Esophagus muscularis mucosa (tissue), 4 donors: ENCODE measurements at places on chromosomes 4 and X. TPM values are rescaled to one million over a fixed set of nuclear protein-coding genes. Genes with fewer than 3 reads are reported as not detected.
A peak's percentile ranks its signal among the peaks of the same experiment; 100 is the strongest.

DNA sequence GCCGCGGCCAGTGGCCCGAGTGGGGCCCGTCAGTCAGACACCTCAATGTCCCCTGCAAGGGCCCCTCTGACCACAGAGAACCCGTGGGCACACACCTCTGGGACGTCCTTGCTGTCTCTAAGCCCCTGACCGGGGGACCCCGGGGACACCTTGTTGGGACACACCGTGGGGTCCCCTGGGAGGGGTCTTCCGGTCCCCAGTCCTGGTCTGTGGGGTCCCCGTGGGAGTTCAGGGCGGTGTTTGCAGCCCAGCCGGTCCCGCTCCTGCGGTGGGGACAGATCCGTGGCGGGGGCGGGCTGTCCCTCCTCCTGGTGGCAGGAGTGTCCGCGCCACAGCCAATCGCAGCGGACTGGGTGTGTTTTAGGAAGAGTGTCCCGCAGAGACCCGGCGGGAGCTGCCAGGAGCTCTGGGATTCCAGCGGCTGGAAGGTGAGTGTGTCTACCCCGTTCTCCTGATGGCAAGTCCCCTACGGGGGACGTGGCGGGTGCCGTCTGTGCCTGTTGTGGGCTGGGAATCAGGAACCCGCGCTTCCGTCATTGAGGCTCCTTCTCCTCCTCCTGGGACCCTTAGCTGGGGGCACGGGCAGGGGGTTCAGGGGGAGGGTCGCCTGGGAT, 5.1 kb upstream of the PLCXD1 start:
- peak; percentile 93 for DNase-seq

DNA sequence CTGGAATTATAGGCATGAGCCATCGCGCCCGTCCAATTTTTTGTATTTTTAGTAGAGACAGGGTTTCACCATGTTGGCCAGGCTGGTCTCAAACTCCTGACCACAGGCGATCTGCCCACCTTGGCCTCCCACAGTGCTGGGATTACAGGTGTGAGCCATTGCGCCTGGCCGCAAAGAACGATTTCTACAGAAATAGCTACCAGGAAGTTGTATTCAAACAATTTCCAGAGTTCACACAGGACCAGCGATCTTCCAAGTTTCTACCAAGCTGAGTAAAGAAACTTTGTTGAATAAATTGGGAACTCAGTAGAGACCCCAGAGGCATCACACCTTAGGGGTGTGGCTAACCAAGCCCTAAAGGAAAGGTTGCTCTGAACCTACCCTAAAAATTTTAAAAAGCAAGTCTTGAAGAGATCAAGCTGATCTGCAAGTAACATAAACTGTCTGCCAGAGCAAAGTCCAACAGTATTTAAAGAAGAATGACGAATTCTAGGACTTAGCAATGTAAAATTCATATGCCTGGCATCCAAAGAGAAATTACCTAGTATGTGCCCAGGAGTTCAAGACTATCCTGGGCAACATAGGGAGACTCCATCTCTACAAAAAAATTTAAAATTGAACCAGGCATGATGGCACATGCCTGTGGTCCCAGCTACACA, 48.4 kb upstream of the USP9X start:
- DNase-seq = no peak

ARHGEF38 gene
- not detected for total RNA-seq

TEX13D gene
- 0.42 TPM for total RNA-seq

DNA sequence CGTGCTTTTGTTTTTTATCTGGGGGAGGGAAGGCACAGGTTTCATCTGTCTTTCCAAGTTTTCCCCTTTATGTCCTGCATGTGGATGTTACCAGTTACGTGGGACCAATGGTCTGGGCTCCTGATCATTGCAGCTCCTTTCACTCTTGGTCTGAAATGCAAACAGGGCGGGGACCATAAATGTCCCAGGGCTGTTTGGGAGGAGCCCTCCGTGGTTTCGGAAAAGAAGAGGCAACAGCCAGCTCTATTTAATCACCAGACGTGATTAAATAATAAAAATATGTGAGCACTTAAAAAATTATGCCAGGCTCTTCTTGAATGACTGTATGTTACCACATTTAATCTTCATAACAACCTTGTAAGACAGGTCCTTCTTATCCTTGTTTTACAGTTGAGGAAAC, 30.8 kb upstream of the C1GALT1C1 start:
- DNase-seq = no peak

GRCh38 chrX:9614016-9614415, 149.2 kb downstream of the TBL1X start:
- no peak for DNase-seq

- no peak for DNase-seq
These were observed 91.8 kb upstream of the HPRT1 start for GRCh38 chrX:134368126-134368525.

FABP2 gene
- total RNA-seq = not detected

DNA sequence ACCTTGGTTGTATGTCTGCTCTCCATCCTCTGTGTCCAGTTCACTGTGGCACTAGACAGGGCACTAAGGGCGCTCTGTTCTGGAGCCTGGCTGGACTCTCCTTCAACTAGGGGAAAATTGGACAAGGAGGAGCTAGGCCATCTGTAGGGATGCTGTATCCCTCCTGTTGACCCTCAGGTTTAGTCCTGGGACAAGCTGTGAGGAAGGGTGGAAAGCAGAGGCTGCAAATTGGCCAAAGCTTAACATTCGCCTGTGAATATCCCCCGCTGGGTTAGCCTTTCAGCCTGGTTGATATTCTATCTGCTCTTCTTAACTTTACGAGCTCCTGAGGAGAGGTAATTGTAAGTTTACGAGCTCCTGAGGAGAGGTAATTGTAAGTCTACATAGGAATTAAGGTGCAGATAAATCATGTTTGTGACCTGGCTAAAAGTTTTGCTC, 64.4 kb upstream of the ENPEP start:
- DNase-seq = no peak

GRCh38 chr4:141140391-141141200, 7.3 kb upstream of the RNF150 start:
- DNase-seq = no peak

PABPC1L2B gene
- not detected for total RNA-seq

DNA sequence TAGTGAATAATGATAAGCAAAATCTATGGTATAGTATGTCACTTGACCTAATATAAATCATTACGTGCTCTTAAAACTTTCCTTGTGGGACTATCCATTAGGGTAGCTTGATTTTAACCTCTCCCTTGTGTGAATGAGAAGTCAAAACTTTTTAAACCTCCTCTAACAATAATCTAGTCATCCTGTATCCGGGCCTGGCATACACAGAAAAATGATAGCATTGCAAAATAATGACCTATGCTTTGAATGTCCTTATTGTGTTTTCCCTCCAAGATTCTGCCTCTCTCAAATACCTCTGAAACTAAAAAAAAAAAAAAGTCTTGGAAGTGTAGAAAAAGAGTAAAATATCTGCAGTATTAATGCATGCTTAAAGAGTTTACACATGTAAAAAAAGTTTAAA, 250.0 kb upstream of the NDST3 start:
- DNase-seq = no peak

DNA sequence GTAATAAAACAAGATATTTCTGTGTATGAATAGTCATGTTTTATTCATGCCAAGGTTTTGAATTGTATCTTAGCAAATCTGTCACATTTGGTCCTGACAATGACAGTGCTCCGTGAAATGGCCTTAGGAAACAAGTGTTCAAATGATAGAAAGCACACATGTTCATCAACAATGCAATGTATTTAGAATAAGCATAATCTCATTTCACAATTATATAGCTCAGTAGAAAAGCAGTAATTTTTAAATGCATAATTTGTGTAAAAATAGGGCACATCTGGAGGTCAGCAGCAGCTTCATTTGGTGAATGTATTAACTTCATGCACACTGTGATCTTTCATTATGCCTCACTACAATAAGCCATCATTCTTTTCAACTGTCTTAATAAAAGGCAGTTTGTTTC, 380.4 kb downstream of the GPM6A start:
- no peak for DNase-seq

GRCh38 chr4:65071564-65071963, 598.7 kb downstream of the EPHA5 start:
- DNase-seq = no peak

ARHGAP36 gene
- total RNA-seq = 0.32 TPM

SPANXC gene
- total RNA-seq = not detected

DNA sequence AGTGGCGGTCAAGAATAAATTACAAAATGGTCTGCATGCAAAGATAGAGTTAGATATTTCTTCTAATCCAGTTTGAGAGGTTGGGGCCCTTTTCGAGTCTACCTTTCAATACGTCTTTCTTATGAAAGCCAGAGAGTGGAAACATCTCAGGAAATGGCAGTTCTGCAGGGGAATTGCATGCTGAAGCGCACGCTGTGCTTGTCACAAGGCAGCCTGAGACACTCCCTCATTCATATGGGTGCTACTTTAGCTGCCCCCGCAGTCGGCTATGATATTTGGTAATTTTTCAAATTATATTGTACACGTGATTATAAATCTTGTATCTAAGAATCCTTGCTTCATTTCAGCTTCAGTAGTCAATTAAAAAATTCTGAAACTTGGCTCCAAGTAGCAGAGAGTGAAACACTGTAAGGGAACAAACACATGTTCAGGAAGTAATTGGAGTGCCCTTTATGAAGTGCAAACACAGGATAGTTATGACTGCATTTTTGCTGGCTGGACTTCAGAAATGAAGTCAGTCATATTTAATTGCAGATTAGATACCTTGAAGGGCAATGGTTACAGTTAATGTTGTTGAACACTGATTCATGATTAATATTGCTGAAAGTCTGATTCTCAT, 145.5 kb upstream of the NAP1L5 start:
- DNase-seq = no peak

DNA sequence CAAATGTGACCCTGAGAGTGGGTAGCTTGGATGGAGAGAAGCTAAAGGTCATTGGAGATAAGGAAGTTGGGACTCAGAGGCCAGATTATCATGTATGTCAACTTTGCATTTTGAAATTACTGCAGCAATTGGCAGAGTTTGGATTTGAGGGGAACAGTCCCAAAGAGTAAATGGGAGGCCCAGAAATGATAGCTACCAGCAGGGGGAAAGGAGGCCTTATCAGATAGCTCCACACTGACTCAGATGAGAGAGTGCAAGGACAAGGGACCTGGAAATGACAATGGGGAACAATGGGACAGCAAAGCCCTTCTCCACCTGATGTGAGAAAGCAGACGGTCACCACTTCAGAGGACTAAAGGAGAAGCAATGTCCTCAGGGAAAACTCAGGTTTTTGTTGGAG, 201.5 kb upstream of the JADE1 start:
- no peak for DNase-seq

DNA sequence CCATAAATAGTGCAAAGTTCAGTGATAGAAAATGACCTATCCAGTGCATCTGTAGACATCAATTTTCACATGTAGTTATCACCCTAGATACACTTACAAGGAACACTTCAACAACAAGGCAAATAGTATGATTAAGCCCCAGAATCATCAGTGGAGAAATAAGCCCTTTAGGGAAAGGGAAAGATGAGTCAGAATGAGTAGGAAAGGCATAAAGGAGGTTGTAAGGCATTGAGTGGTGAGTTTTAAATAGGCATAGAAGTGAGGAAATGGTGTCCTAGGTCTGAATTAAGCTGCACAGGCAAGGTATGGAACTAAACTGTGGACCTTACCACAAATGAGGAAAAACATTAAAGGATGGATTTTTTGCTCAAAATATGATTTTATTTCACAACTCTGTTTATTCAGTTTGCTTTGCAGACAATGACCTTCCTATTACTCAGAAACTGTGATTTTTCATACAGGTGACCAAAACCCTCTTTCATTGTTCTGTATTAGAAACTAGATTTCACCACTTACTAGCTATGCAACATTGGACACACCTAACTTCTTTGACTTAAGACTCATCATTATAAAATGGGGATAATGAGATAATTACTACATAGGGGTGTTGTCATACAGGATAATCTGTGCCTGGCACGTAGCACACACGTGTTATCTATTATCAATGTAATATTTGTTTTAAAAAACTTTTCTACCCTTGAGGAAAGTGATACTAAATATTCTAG, 57.0 kb upstream of the MAP9 start:
- no peak for DNase-seq
